Activated CD8-positive, alpha-beta memory T cell treated with anti-CD3 and anti-CD28 coated beads, Interleukin-2, amount 10 ng/mL, durations not matched to agents 7 days and 5 days (primary cell): ENCODE measurements at places on chromosomes 4 and X.

- no peak for DNase-seq
Observed at GRCh38 chr4:81876106-81876505, 404.4 kb upstream of the RASGEF1B start.

DNA sequence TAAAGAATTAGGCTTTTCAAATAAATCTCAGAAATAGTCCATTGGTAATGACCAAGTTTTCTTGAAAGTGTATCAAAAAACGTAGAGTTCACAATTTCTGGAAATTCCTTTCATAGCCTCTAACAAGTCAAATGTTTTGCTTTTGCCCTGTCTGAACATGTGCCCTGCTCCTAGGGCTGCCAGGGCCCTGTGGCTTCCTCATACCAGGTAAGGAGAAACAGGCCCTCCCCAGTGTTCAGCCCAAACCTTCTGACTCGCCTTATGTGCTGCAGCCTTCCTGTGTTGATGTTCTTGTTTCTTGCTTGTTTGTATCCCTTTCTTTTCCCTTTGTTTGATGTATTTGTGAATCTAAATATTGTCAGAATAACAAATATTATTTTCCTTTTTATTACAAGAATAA is 146.1 kb upstream of the PACRGL start:
- DNase-seq, result no peak

DNA sequence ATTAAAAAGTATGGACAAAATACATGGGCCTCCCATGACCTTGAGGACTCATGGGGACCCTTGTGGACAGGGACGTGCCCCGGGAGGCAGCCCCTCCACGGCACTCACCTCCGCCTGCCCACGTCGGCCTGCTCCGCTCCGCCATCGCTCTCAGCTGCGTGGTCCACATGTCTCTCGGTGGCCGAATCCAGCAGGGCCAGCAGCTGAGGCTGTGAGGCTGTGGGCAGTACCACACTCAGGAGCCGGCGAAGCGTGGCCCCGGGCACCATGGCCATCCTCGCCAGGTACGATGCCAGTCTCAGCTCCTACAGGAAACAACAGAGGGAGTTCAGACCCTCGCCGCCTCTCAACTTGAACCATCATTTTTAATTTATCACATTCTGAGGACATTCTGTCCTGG is 140.0 kb downstream of the EVC2 start:
- DNase-seq, result no peak

DNA sequence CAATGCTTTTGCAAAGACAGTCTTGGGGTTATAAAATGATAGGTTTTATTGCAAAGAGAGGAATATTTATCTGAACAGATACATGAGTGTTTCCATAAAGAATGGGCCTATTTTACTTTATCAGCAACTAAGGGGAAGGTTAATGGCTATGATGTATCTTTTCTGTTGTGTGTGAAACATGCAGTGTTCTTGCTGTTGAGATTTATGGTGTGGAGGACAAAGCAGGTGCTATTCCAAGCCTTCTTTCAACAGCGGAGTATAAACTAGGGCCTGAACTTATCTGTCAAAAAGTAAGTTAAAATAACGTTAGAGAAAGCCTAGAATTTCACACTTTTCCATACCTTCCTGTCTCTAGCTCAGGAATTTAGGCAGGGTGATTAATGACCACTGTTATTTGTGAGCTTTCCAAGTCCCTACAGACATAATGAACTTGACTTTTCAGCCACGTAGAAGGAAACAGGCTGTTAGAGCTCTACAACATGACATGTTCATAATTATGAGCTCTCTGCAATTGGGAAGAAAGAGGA is 411.4 kb downstream of the IL1RAPL1 start:
- DNase-seq, result no peak

DNA sequence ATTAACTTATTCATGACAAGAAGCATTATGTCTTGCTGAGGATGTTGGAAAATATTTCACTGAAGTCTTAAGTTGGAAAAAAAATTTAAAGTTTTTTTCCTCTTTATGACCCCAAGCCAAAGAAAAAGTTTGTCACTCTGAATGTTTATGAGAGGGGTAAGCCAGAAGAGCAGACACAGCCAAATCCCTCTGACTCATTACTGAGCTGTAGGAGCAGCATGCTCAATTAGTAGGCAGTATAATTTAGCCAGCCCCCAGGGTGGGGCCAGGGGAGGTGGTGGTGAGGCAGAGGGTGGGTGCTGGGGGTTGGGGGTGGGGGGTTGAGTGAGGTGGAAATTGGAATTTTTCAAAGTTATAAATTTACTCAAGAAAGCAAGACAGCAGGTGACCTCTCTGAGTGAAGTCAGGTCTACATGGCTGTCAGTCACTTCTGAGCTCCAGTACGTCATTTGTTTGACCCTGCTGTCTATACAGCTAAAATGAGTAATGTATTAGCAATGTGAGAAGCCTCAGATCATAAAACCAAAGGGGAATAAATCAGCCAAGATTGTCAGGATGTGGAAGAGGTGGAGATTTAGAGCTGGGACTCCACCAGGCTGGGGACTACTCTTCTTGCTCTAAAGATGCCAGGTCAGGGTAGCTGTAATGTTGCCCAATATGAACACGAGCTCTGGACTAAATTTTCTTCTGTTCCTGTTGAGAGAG is 98.8 kb upstream of the NDP start:
- no peak for DNase-seq

DNA sequence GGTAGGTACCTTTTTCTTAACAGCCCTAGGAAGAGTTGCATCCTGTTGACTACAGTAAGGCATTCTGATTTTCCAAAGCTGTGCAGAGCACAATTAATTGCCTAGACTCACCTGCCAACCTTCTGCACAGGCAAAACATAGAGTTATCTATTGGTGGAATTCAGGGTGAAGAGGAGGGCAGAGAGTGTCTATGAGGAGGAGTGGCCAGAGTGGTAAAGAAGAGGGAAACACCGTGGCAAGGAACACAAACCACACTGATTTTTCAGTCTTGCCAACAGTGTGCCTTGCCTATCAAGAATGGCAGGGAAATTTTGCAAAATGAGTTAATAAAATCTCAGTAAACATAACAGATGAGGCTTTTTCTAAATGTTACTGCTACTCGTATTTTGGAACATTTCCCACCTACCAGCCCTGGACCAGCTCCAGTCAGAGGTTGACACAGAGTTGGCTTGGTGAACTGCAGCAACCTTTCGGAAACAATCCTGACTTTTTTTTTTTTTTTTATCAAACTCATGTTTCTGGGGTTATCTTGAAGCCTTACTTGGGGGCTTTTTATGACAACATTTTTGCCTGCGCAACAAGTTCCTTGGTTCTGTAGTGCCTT is 67.9 kb upstream of the CAPN6 start:
- no peak for DNase-seq

GRCh38 chr4:103994059-103994458 is 274.3 kb upstream of the TACR3 start:
- DNase-seq, result no peak

- DNase-seq, result no peak
Observed at GRCh38 chr4:118279920-118280432, 72.8 kb downstream of the PRSS12 start.

- no peak for DNase-seq
Observed at GRCh38 chr4:138961129-138961528, 54.5 kb upstream of the NOCT start.

DNA sequence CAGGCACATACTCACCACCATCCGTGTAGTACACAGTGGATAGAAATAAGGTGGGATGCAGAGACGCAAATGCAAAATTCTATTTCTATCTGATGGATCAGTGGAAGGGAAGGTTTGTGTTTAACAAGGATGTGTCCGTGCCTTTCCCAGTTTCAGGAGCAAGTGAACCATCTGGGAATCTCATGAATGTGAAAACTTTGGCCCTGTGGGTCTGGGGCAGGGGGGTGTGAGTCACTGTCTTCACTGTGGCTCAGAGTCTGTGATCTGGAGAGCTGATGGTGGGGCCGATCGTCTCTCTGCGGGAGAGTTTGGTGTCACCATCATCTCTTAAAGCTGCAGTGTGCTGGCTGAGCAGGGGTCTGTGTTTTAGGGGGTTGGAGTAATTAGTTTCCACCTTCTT is 179.3 kb upstream of the STS start:
- DNase-seq, result no peak

DNA sequence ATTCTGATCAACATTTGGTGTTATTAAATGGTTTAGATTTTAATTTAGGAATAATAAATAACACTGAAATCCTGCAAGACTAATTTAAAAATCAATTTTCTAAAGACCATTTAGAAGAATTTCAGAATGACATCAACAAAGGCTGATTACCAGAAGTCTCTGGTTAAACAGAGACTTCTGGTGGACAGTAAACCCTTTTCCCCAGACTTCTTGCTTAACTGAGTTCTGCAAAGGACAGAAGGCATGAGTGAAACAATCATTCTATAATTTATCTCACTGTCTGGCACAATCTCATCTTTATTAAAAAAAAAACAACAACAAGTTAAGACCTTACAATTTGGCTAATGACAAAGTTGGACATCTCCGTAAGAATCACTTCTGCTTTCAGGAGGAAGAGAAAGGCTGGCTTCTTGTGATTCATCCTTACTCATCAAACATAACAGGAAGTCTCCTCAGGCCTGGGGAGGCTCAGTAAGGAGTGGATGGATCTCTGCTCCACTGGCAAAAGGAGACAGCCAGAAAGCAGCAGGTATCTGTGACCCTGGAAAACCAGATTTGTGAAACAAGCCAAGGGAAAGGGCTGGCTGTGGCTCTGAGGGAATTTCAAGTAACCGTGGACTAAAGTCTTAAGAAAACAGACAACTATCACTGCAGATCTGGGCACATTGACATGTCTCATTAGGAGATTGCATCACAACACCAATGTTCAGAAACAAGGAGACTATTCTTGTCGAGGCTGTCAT is 908 bp upstream of the TLR6 start:
- DNase-seq, result no peak

- DNase-seq, result no peak
Observed at GRCh38 chrX:100377826-100378225, 32.2 kb downstream of the PCDH19 start.

GRCh38 chrX:17605676-17606075 is 131.6 kb upstream of the SCML1 start:
- DNase-seq, result no peak

- DNase-seq, result no peak
Observed at GRCh38 chr4:170741856-170742255, 652.1 kb upstream of the AADAT start.
